Chondrocyte (in vitro differentiated cells): ENCODE measurements at places on chromosomes 5 and 9.

DNA sequence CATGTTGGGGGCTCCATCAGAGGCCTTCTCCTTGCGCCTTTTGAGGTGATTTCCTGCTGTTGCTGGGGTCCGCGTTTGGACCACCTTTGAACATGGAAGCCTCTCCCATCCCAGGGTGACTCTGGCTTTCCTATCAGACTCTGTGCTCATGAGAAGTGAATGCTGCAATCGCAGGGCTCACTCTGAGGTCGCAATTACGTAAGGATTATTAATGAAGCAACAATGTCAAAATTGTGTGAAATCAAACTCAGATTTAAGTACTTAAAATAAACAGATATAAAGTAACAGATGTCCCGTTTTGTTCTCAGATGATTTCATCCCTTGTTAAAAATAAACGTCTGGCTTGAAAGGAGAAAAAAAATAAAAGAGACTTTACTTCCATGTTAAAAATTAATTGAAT is 634.2 kb downstream of the BNC2 start:
- no peak for DNase-seq

- no peak for DNase-seq
Measured at GRCh38 chr5:43258116-43258515, 55.1 kb downstream of the HMGCS1 start.

DNA sequence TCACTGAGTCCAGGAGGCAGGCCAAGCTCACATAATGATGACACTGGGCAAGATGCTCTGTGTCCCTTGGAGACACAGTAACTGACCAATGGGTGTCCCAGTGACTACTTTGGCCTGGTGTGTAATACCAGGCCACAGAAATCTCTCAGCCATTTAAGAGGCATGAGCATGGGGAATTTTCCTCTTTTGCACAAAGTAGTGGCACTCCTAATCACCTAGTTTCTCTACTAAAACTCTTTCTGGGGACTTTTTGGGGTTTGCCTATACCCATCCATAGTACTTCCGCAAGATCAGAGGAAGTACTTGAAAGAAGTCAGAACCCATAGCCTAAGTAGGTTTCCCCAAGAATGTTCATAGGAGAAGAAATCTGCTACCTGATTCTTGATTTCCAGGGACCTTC is 161.9 kb downstream of the ARSB start:
- no peak for DNase-seq

DNA sequence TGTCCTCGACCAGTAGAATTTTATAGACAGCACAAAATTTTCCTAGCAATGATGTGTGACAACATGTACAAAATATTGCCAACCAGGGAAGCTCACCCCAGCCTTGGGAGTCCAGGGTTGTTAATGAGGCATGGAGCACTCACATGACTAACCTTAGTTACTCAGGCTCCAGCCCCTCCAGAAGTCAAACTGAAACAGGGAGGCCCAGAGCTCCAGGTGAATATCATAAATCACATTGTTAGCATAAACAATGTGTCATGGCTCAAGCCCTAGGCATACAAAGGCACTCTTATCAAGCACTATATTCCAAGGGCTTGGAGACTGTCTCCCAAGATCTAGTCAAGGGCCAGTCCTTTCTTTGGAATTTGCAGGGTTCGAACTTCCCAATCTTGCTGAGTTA is 44.4 kb downstream of the TNFAIP8 start:
- no peak for DNase-seq

DNA sequence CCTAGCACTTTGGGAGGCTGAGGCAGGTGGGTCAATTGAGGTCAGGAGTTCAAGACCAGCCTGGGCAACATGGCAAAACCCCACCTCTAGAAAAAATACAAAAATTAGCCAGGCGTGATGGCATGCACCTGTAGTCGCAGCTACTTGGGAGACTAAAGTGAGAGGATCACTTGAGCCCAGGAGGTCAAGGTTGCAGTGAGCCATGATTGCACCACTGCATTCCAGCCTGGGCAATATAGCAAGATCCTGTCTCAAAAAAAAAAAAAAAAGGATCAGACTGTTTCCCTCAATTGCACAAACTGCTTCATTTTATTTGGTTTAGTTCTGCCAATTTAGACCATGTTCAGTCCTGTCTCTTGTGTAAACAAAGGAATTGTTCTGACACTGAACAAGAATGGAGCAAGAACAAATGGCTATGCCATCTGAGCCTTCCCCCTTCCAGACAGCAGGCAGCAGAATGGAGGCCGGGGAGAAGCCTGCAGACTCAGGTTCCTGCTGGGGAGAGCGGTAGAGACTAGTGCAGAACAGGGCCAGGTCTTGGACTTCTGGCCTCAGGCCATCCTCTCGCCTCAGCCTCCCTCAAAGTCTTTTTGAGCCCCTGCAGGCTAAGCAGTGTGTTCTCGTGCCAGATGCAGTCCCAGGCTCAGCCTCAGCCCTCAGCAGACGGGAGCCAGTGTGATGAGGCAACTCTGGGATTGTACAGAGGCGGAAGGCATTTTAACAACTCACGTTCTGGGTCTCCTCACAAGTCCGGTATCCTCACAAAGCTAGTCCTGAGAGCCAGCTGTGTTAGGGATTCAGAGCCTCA is 18.2 kb downstream of the HNRNPH1 start:
- no peak for DNase-seq

DNA sequence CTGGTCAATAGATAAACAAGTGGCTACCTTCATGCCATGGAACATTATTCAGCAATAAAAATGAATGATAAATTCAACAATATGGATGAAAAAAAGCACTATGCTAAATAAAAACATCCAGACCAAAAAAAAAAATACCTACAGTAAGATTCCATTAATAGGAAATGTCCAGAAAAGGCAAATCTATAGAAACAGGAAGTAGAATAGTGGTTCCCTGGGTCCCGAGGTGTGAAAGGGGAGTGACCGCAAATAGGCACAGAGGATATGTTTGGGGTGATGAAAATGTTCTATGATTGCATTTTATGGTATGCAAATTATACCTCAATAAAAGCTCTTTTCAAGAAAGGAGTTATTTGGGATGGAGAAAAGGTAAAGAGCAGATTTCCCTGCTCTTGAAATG is 3.6 kb upstream of the GPR151 start:
- DNase-seq: no peak
